ENCODE measurements at places on chromosomes 1 and 21.

- DNase-seq: peak; percentile 72
Measured at GRCh38 chr1:230507666-230508402, 81.7 kb upstream of the PGBD5 start.

- DNase-seq: no peak
Measured at GRCh38 chr1:163758977-163759670, 437.4 kb downstream of the NUF2 start.

GRCh38 chr1:179744401-179745130, 1.5 kb downstream of the FAM163A start:
- no peak for DNase-seq

- DNase-seq: no peak
Measured at GRCh38 chr1:14182856-14183255, 415.6 kb upstream of the KAZN start.

DNA sequence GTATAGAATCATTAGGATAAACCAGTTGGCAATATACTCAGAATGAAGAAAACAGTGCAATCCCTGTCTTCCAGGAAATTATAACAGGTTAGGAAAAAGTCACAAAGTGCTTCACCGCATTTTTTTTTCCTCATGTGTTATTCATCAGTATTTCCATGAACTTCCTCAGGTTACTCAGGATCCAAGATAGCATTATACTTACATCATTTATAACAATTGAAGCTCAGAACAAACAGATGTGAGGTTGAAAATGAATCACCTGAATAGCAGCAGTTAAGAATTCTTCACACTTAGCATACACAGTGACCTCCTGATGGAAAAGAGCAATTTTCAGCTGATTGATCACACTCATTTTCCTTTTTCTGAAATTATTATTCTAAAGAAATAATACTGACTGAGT, 1040.7 kb upstream of the B3GALT2 start:
- DNase-seq: no peak

- DNase-seq: peak; percentile 61
Measured at GRCh38 chr1:39898648-39899603, 2.8 kb downstream of the MYCL start.

GRCh38 chr1:156295391-156295947, at the start of gene GLMP:
TSS of gene GLMP (minus strand) at chr1:156295679. CDS start at chr1:156295645, 34 bp downstream.
- DNase-seq: peak; percentile 82

GRCh38 chr1:216047811-216048572, 375.3 kb downstream of the USH2A start:
- DNase-seq: no peak

DNA sequence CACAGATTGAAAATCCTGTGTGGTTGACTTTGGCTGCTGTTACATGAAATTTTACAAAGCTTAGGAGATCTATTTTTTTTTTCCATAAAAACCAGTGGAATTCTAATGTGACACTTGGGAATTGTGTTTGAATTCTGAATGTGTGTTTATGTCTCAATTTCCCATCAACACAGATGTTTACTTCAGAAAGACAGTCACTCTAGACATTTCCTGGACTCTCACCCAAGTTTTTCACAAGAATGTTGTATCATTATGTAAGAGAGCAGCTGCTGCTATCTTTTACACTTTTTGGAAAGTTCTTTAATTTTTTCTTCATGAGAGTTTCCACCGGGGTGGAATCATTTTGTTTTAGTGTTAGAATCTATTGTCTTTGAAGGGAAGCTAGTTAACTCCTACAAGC, 210.1 kb downstream of the GIPC2 start:
- no peak for DNase-seq

All from femur (tissue), 1 donor.